Mesothelial cell of epicardium (in vitro differentiated cells): ENCODE measurements at places on chromosomes 4 and X. TPM values are rescaled to one million over a fixed set of nuclear protein-coding genes. Genes with fewer than 3 reads are reported as not detected.

DNA sequence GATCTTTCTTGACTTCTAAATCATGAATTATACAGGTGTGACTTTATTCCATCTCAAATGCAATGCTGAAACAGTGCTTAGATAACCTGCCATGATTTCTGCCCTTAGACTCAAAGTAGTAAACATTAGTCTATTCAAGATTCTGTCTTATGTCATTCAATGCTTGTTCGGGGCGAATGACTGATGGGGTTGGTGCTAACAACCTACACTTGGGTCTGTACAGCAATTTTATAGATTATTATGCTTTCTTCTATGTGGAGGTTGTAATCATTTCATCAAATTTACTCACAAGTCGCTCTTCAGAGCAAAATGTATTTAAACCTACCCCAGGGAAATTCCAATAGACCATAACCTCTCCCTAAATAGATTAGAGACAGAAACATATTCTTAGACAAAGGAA lies 1021.5 kb upstream of the GRID2 start:
- peaks cover 14% of the 10 kb centered on the region for H3K4me1 ChIP-seq
- no peaks in the 10 kb centered on the region for H3K36me3 ChIP-seq
- H3K27me3 ChIP-seq: no peaks in the 10 kb centered on the region
- no peak for DNase-seq
- no peak overlapping the region for H3K4me3 ChIP-seq

- peaks cover 9% of the 10 kb centered on the region for H3K36me3 ChIP-seq
- peaks cover 52% of the 10 kb centered on the region for H3K4me1 ChIP-seq
- DNase-seq: no peak
Measured at GRCh38 chr4:78297116-78297800, 240.1 kb downstream of the FRAS1 start.

GRCh38 chr4:105666693-105667092 lies 41.8 kb downstream of the INTS12 start:
- no peaks in the 10 kb centered on the region for H3K4me1 ChIP-seq
- H3K36me3 ChIP-seq: peaks cover 2% of the 10 kb centered on the region
- H3K27me3 ChIP-seq: peaks cover 9% of the 10 kb centered on the region
- no peak for DNase-seq
- no peak overlapping the region for H3K27ac ChIP-seq

- H3K27me3 ChIP-seq: no peaks in the 10 kb centered on the region
- H3K36me3 ChIP-seq: no peaks in the 10 kb centered on the region
- H3K4me3 ChIP-seq: no peak overlapping the region
- no peak overlapping the region for H3K27ac ChIP-seq
- DNase-seq: no peak
Measured at GRCh38 chr4:19930742-19931141, 321.0 kb upstream of the SLIT2 start.

GRCh38 chr4:2049811-2050210 lies 9.3 kb upstream of the NAT8L start:
- H3K27me3 ChIP-seq: peaks cover 30% of the 10 kb centered on the region
- H3K36me3 ChIP-seq: peaks cover 2% of the 10 kb centered on the region
- H3K4me3 ChIP-seq: no peak overlapping the region
- no peaks in the 10 kb centered on the region for H3K4me1 ChIP-seq

GRCh38 chrX:153631907-153632594 lies 15.0 kb upstream of the DUSP9 start:
- no peak overlapping the region for H3K4me3 ChIP-seq
- no peak overlapping the region for H3K27ac ChIP-seq
- H3K4me1 ChIP-seq: peaks cover 8% of the 10 kb centered on the region

DNA sequence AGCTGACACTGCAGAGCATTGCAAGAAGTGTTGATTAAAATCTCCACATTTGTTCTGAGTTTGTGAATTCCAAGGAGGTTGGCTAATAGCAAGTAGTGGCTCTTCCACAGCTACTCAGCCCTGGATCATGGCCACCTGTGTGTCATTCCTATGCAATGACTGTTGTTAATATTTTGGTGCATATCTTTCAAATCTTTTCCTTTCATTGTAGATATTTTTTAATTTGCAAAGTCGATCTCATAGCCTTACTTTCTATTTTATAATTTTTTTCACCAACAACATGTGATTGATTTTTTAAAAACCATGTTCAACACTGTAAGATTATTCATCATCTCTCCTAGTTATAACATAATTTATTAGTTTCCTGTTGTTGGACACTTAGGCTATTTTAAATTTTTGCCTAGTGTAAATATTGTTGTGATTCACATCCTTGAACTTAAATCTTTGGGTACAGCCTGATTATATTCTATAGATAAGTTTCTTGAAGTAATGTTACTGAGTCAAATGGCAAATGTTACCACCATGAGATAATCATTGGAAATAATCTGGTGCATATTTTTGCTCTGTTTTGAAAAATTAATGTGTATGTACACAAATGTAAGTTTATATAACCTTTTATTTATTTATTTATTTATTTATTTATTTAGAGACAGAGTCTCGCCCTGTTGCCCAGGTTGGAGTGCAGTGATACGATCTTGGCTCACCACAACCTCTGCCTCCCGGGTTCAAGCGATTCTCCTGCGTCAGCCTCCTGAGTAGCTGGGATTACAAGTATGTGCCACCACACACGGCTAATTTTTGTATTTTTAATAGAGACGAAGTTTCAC lies 17.1 kb upstream of the ARHGAP10 start:
- no peaks in the 10 kb centered on the region for H3K36me3 ChIP-seq
- H3K4me1 ChIP-seq: peaks cover 27% of the 10 kb centered on the region
- H3K4me3 ChIP-seq: no peak overlapping the region
- no peaks in the 10 kb centered on the region for H3K27me3 ChIP-seq

GRCh38 chr4:148447681-148448080 lies 5.5 kb upstream of the NR3C2 start:
- peaks cover 75% of the 10 kb centered on the region for H3K27me3 ChIP-seq
- H3K36me3 ChIP-seq: no peaks in the 10 kb centered on the region
- DNase-seq: no peak
- H3K4me1 ChIP-seq: peaks cover 12% of the 10 kb centered on the region
- no peak overlapping the region for H3K4me3 ChIP-seq

- H3K4me1 ChIP-seq: peaks cover 6% of the 10 kb centered on the region
- no peak overlapping the region for H3K4me3 ChIP-seq
- H3K27me3 ChIP-seq: no peaks in the 10 kb centered on the region
- H3K27ac ChIP-seq: no peak overlapping the region
- peaks cover 1% of the 10 kb centered on the region for H3K36me3 ChIP-seq
Measured at GRCh38 chrX:136200466-136200865, 50.7 kb downstream of the MAP7D3 start.

DNA sequence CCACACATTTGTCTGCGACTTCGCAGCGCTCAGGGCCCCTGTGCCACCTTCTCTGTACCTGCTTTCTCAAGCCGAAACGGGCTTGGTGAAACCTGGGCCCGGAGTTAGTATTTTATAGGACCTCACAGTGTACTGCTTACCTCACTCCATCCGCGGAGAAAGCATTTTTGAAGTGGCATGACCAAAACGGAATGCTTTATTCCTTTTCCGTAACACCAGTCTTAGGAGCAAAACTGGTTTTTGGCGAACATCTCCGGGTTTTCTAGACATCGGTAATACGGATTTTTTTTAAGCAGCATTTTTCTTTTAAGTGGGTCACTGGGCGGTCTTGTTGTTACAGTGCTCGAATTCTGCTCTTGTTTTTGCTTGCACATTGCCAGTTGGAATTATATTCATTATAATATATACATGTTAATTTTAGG lies 3.6 kb downstream of the ZIC3 start:
- H3K4me3 ChIP-seq: no peak overlapping the region
- H3K4me1 ChIP-seq: peaks cover 9% of the 10 kb centered on the region
- no peak for DNase-seq

GRCh38 chr4:58560736-58561135 lies 1450.6 kb upstream of the IGFBP7 start:
- no peaks in the 10 kb centered on the region for H3K36me3 ChIP-seq
- H3K4me1 ChIP-seq: peaks cover 4% of the 10 kb centered on the region
- no peaks in the 10 kb centered on the region for H3K27me3 ChIP-seq
- no peak for DNase-seq
- H3K27ac ChIP-seq: peak overlapping the region; percentile 3
- H3K4me3 ChIP-seq: no peak overlapping the region

- no peaks in the 10 kb centered on the region for H3K27me3 ChIP-seq
- H3K36me3 ChIP-seq: no peaks in the 10 kb centered on the region
- no peak for DNase-seq
- H3K4me3 ChIP-seq: peak overlapping the region; percentile 2
- peaks cover 27% of the 10 kb centered on the region for H3K4me1 ChIP-seq
Measured at GRCh38 chr4:173121076-173121561, 47.5 kb upstream of the GALNT7 start.

- no peaks in the 10 kb centered on the region for H3K4me1 ChIP-seq
- H3K36me3 ChIP-seq: no peaks in the 10 kb centered on the region
- no peak for DNase-seq
- no peak overlapping the region for H3K27ac ChIP-seq
Measured at GRCh38 chrX:10399043-10399741, 221.2 kb downstream of the MID1 start.

DNA sequence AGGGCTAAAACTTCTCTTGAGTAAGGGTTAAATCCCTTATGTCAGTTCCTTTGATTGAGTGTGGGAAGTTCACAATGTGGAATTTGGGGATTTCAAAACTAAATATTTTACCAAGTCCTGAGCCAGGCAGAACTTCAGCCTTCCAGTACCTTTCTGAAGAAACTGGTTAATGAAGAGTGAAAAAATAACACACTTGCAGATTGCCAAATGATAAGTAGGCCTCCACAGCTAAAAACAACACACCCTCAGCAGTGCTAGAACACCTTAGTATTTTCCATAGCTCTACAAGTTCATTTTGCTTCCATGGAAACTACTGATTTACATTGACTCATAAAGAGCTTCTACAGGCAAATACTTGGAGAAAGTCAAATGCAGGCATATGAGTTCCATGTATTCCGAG lies 326.8 kb downstream of the ZNF674 start:
- H3K27ac ChIP-seq: no peak overlapping the region
- H3K4me3 ChIP-seq: no peak overlapping the region
- no peak for DNase-seq
- H3K27me3 ChIP-seq: no peaks in the 10 kb centered on the region
- H3K36me3 ChIP-seq: no peaks in the 10 kb centered on the region
- no peaks in the 10 kb centered on the region for H3K4me1 ChIP-seq

GRCh38 chr4:121421594-121421993 lies 40.8 kb upstream of the QRFPR start:
- no peak for DNase-seq
- H3K27ac ChIP-seq: no peak overlapping the region
- H3K36me3 ChIP-seq: no peaks in the 10 kb centered on the region
- peaks cover 11% of the 10 kb centered on the region for H3K27me3 ChIP-seq
- no peak overlapping the region for H3K4me3 ChIP-seq
- H3K4me1 ChIP-seq: no peaks in the 10 kb centered on the region

- no peaks in the 10 kb centered on the region for H3K36me3 ChIP-seq
- no peaks in the 10 kb centered on the region for H3K27me3 ChIP-seq
- H3K27ac ChIP-seq: no peak overlapping the region
- no peak overlapping the region for H3K4me3 ChIP-seq
Measured at GRCh38 chrX:144295921-144296320, 412.1 kb downstream of the UBE2NL start.

DNA sequence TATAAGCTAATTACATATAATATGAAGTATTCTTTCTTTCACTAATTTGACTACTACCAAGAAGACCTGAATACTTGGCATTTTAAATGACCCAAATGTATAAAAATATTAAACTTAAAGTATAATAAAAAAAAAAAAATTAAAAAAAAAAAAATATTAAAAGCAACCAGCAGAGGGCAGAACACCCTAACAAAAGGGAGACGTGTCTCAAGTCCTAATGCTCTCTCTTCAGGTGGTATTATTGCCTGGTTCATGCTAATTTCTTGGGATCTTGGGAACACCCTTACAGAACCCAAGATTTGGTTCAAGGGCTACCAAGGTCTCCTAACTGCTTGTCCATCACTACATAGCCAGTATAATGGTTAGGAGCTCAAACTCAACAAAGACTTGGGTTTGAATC lies 754.8 kb downstream of the RAB28 start:
- no peak for DNase-seq
- H3K27ac ChIP-seq: no peak overlapping the region
- H3K27me3 ChIP-seq: peaks cover 35% of the 10 kb centered on the region
- H3K36me3 ChIP-seq: no peaks in the 10 kb centered on the region

DNA sequence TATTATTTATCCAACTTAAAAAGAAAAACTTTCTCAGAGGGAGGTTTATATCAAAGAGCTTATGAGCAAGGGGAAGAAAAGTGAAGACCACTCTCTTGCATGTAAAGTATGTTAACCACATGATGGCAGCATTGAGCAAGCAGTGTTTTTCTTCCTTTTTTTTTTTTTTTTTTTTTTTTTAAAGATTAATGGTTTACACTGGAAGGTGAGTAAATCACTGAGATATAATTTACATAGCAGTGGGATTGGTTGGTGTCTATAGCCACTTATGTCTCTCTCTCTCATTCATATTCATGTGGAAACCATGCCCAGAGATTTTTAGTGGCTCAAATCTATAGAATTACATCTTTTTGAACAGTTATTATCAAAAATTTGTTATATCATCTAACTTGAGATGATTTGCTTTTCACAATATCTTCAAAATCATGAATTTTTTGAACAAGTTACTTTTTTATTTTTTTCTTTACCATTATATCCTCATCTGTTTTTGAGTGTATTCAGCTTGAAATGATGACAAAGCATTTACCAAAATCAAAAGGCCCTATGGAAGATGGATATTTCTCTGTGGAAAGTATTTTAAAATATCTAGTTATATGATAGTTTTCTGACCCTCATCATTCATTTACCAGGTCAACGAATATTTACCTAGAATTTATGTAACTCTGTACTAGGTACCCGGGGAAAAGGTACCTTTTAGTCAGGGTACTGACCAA lies 31.6 kb downstream of the MTHFD2L start:
- H3K27ac ChIP-seq: no peak overlapping the region
- H3K4me1 ChIP-seq: no peaks in the 10 kb centered on the region
- no peaks in the 10 kb centered on the region for H3K27me3 ChIP-seq

DNA sequence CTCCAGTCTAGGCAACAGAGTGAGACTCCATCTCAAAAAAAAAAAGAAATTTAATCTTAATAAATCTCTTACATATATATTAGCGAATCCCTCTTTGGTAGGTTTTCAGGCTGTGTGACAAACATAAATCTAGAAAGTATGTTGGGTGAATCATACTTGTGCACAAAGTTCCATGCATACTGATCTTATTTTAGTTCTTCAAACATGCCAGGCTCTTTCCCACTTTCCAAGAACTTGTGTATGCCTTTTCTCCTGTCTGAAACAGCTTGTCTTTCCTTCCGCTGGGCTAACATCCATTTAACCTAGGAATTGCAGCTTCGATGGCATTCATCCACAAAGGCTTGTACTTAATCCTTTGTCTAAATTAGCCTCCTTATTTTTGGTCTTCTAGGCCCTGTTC lies 156.6 kb upstream of the CASK start:
- no peaks in the 10 kb centered on the region for H3K36me3 ChIP-seq
- peaks cover 3% of the 10 kb centered on the region for H3K4me1 ChIP-seq
- no peak for DNase-seq
- H3K27me3 ChIP-seq: no peaks in the 10 kb centered on the region
- no peak overlapping the region for H3K4me3 ChIP-seq
- H3K27ac ChIP-seq: no peak overlapping the region

- no peak overlapping the region for H3K4me3 ChIP-seq
- H3K4me1 ChIP-seq: peaks cover 19% of the 10 kb centered on the region
- no peak overlapping the region for H3K27ac ChIP-seq
- DNase-seq: no peak
- H3K27me3 ChIP-seq: no peaks in the 10 kb centered on the region
Measured at GRCh38 chr4:3040452-3041191, 33.7 kb downstream of the HTT-AS start.

GRCh38 chrX:69116077-69116476 lies 49.2 kb downstream of the PJA1 start:
- no peak for DNase-seq
- H3K27ac ChIP-seq: no peak overlapping the region
- peaks cover 3% of the 10 kb centered on the region for H3K27me3 ChIP-seq
- no peaks in the 10 kb centered on the region for H3K36me3 ChIP-seq

ZNF157 gene
- 0.68 to 1.1 TPM (median 0.69 TPM) in 3 replicates for total RNA-seq

FRMD7 gene
- 0.07 to 0.18 TPM (median 0.13 TPM) in 3 replicates for total RNA-seq

CT47B1 gene
- not detected in 3 replicates for total RNA-seq

GIMD1 gene
- total RNA-seq: not detected in 3 replicates

FOXO4 gene
- 25.3 to 30.9 TPM (median 25.4 TPM) in 3 replicates for total RNA-seq

CLIC2 gene
- total RNA-seq: 0.54 to 2.1 TPM (median 0.97 TPM) in 3 replicates

PSAPL1 gene
- 0.07 TPM in 1 of 3 replicates, not detected in the others for total RNA-seq

SPP1 gene
- 23.9 to 33.3 TPM (median 30.3 TPM) in 3 replicates for total RNA-seq
